Activated CD4-positive, alpha-beta T cell treated with anti-CD3 and anti-CD28 coated beads, Interleukin-2, amount 10 ng/mL, durations not matched to agents 24 days and 14 days (primary cell): ENCODE measurements at places on chromosomes 2 and 18. TPM values are rescaled to one million over a fixed set of nuclear protein-coding genes. Genes with fewer than 3 reads are reported as not detected.

DNA sequence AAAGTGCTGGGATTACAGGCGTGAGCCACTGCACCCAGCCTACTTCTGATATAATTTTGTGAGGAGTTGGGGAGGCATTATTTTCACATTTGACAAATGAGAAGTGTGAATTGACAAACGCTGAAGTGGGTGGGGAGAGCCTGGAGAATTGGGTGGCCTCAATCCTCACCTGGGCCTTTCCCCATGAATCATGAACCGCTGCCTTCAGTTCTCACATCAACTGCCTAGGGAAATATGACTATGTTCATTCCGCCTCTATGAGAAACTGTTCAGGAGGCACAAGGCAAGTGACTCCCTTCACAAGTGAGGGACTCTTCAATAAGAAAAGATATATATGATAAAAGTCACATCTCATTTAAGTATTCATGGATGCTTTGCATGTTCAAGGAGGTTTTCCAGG lies 96.6 kb upstream of the RND3 start:
- no peak overlapping the region for H3K4me3 ChIP-seq
- no peaks in the 10 kb centered on the region for H3K36me3 ChIP-seq
- H3K4me1 ChIP-seq = no peaks in the 10 kb centered on the region
- no peak for DNase-seq
- H3K27ac ChIP-seq = no peak overlapping the region

DNA sequence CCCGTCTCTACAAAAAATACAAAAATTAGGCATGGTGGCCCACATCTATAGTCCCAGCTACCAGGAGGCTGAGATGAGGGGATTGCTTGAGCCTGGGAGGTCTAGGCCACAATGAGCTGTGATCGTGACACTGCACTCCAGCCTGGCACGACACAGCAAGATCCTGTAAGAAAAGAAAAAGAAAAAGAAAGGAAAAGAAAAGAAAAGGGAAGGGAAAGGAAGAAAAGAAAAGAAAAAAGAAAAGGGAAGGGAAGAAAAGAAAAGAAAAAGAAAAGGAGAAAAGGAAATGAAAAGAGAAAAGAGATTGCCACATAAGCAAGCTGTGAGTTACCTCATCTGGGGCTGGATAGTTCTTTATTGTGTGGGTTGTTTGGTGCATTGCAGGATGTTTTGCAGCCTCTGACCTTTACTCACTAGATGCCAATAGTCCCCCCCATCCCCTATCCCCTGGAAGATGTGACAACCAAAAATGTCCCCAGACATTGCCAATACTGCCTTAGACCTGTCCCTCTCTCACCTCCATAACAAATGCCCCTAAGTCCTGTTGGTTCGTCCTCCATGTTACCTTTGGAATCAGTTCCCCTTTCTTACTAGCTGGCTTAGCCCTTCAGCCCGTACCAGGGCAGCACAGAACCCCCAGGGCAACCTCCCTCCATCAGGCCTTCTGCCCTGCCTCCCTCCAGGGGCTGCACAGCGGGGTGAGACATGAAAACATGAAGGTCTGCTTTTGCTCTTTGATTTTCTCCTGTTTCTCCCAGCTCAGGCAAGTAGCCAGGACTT lies 8.9 kb downstream of the ASPRV1 start:
- H3K4me1 ChIP-seq = peaks cover 12% of the 10 kb centered on the region
- DNase-seq = no peak
- H3K36me3 ChIP-seq = no peaks in the 10 kb centered on the region

- H3K27ac ChIP-seq = no peak overlapping the region
- DNase-seq = no peak
- no peaks in the 10 kb centered on the region for H3K4me1 ChIP-seq
- no peak overlapping the region for H3K4me3 ChIP-seq
Observed at GRCh38 chr2:71801969-71802368, 345.7 kb downstream of the CYP26B1 start.

DNA sequence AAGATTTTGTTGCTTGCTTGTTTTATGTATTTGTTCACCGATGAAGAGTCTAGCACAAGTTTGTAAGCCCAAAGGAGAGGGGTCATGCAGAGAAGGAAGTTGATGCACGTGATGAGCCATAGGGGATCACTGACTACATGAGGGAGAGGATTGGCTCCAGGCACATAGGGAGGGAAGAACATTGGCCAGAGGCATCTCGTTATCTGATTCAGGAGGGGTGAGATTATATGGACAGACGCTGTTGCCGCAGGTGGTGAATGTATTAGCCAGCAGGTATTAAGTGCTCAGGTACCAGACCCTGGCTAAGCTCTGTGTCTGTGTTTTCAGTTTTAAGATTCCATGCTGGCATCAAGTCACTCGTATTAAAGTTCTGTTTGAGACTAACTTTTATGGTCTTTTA lies 91.8 kb upstream of the CHST9 start:
- no peaks in the 10 kb centered on the region for H3K4me1 ChIP-seq
- H3K27me3 ChIP-seq = no peaks in the 10 kb centered on the region
- no peak overlapping the region for H3K4me3 ChIP-seq
- H3K27ac ChIP-seq = no peak overlapping the region
- DNase-seq = no peak
- no peaks in the 10 kb centered on the region for H3K36me3 ChIP-seq

DNA sequence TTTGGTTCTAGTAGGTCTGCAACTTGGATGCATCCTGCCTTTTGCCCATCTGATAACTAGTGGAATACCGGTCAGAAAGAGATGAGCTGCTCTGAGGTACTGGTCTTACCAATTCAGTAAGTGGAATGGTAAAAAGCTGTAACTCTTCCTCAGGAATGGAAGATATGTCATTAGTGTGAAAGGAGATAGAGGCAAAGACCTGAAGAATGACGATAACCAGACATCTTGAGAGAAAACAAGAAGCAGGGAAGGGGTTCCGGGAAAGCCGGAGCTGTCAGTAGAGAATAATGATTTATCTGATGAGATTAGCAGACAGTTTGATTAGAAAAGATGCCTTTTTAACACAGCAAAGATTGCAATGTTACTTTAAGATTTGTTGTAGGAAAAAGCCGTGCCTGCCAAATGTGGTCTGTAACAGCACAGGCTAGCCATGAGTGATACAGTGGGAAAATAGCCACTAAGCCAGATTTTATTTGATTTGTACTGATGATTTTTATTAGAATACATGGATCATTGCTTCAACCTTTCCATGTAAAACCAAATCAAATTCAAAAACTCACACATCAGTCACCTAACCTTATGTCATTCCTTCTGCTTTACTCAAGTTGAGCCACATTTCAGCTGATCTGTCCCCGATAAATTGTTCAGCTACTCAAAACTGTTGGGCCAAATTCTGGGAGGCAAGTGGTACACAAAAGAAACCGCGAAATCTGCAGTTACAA lies 110.0 kb downstream of the TCF4 start:
- H3K4me1 ChIP-seq = peaks cover 9% of the 10 kb centered on the region
- no peak for DNase-seq
- H3K27ac ChIP-seq = peak overlapping the region; percentile 67
- peaks cover 4% of the 10 kb centered on the region for H3K27me3 ChIP-seq

- no peak overlapping the region for H3K27ac ChIP-seq
- DNase-seq = peak; percentile 17
- no peaks in the 10 kb centered on the region for H3K27me3 ChIP-seq
- peaks cover 11% of the 10 kb centered on the region for H3K36me3 ChIP-seq
Observed at GRCh38 chr2:152127628-152128027, 28.8 kb upstream of the CACNB4 start.

DNA sequence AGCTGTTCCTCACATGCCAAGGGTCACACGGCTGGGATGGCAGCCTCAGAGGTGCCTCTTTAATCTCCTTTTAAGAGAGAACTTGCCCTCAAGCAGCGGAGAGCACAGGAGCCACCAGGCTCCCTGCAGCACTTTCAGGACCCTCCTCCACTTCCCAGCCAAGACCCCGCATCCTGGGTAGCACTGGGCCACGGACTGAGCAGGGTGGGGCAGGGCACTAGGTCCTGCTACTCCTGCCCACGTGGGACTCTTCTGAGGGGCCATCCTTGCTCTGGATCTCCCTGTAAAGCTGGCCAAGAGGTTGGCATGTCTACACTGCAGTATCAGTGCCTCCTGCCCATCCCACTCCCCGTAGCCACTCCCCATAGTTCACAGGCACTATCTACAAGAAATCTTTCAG lies 175.3 kb upstream of the GLI2 start:
- no peak overlapping the region for H3K4me3 ChIP-seq
- DNase-seq = no peak
- H3K27ac ChIP-seq = no peak overlapping the region
- no peaks in the 10 kb centered on the region for H3K4me1 ChIP-seq

- DNase-seq = no peak
- H3K27me3 ChIP-seq = no peaks in the 10 kb centered on the region
Observed at GRCh38 chr2:105753380-105753779, 8.7 kb downstream of the NCK2 start.

GRCh38 chr2:12109363-12110017 lies 363.1 kb downstream of the LPIN1 start:
- no peak overlapping the region for H3K4me3 ChIP-seq
- peaks cover 3% of the 10 kb centered on the region for H3K27me3 ChIP-seq
- peaks cover 27% of the 10 kb centered on the region for H3K4me1 ChIP-seq
- no peak for DNase-seq

GRCh38 chr18:40932862-40933261 lies 1022.2 kb upstream of the PIK3C3 start:
- H3K36me3 ChIP-seq = no peaks in the 10 kb centered on the region
- no peaks in the 10 kb centered on the region for H3K4me1 ChIP-seq
- DNase-seq = no peak
- no peaks in the 10 kb centered on the region for H3K27me3 ChIP-seq

DNA sequence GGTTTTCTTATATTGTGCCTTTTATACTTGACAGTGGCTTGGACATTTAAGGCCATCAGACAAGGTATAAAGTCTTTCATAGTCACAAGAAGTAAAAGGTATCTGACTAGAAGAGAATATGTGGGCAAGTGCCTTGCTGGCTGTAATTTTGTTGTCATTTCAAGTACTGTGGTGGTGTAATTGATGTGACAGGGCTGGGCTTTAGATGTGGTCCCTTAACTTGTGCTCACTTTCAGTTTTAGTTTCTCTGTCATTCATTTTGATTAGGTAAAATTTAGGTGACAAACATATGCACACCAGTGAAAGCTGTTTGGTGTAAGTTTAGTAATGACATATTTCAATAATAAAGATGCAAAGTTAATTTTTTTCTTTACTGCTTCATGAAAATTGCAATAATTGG lies 31.2 kb upstream of the TBR1 start:
- peaks cover 16% of the 10 kb centered on the region for H3K4me1 ChIP-seq
- H3K27ac ChIP-seq = no peak overlapping the region
- H3K36me3 ChIP-seq = peaks cover 14% of the 10 kb centered on the region
- peak; percentile 83 for DNase-seq

- DNase-seq = no peak
- no peaks in the 10 kb centered on the region for H3K36me3 ChIP-seq
- H3K27me3 ChIP-seq = no peaks in the 10 kb centered on the region
- no peaks in the 10 kb centered on the region for H3K4me1 ChIP-seq
- H3K27ac ChIP-seq = no peak overlapping the region
Observed at GRCh38 chr18:29002747-29003146, 825.8 kb upstream of the CDH2 start.

- H3K36me3 ChIP-seq = no peaks in the 10 kb centered on the region
- no peak overlapping the region for H3K4me3 ChIP-seq
- peaks cover 2% of the 10 kb centered on the region for H3K4me1 ChIP-seq
- no peak overlapping the region for H3K27ac ChIP-seq
Observed at GRCh38 chr18:75170916-75171315, 38.0 kb downstream of the PTGR3 start.

DNA sequence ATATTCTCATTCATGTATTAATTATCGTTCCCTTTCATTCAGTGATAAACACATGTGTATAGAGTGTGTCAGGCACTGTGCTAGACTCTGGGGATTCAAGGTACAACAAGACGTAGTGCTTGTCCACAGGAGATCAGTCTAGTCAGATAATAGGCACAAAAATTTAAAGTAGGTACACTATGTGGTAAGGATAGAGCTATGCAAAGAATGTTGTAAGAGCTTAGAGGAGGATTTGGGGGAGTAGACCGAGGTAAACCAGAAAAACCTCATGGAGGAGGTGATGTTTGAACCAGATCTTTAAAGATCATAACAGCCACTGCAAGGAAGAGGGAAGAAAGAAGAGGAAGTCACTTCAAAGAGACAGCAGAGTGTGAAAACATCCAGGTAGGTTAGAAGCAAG lies 256.9 kb upstream of the DDX18 start:
- H3K27me3 ChIP-seq = no peaks in the 10 kb centered on the region
- H3K4me1 ChIP-seq = no peaks in the 10 kb centered on the region
- DNase-seq = no peak
- H3K36me3 ChIP-seq = no peaks in the 10 kb centered on the region
- H3K27ac ChIP-seq = no peak overlapping the region
- H3K4me3 ChIP-seq = no peak overlapping the region

GRCh38 chr2:3042601-3043585 lies 334.7 kb downstream of the EIPR1 start:
- H3K36me3 ChIP-seq = no peaks in the 10 kb centered on the region
- H3K27me3 ChIP-seq = no peaks in the 10 kb centered on the region
- H3K4me1 ChIP-seq = no peaks in the 10 kb centered on the region
- no peak overlapping the region for H3K27ac ChIP-seq

DNA sequence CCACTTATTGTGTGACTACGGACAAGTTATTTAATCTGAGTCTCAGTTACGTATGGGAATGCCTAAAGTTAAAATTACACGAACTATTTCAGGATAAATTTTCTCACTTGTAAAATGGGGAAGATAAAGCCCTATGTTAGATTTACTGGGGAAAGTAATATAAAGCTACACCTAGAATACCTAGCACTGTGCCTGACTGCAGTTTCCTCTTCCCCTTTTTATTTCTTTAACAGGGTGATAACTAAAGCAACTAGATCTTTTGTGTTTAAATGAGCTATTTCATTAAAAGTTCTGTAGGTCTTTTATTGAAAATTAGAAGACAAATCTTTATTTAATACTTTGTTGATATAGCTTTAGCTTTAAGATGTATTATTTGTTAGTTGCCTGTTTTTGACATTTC lies 5.0 kb downstream of the B3GNT2 start:
- peaks cover 62% of the 10 kb centered on the region for H3K4me1 ChIP-seq
- peaks cover 18% of the 10 kb centered on the region for H3K36me3 ChIP-seq
- no peak for DNase-seq
- H3K27ac ChIP-seq = peak overlapping the region; percentile 92

GRCh38 chr2:216430811-216431530 lies 18.7 kb downstream of the SMARCAL1 start:
- no peak overlapping the region for H3K27ac ChIP-seq
- H3K4me3 ChIP-seq = no peak overlapping the region

DNA sequence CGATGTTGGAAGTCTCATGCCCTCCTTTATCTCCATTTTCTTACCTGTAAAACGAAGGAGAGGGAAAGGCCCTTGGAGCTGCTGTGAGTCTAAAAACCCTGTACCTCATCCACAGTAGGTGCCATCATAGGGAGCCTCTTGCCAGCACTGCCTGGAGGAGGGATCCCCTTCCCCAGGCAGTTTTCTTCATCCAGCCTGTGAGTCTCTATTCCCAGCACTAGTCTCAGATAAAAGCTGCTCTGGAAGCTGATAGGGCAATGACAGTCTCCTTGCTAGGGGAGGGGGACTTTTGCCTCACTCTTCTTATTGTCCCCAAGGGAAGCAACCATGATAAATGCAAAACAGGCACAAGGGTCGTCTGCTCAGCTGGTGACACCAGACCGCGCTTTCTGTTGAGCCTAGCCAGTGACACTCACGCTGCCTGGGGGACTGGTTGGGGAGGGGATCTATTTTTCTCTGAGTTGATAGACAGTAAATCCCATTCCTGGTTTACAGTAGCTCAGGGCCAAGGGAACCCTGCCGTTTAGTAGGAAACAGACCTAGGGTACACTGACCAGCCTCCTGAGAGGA lies 139.5 kb upstream of the NABP1 start:
- DNase-seq = no peak
- no peaks in the 10 kb centered on the region for H3K4me1 ChIP-seq
- H3K36me3 ChIP-seq = no peaks in the 10 kb centered on the region
- peaks cover 8% of the 10 kb centered on the region for H3K27me3 ChIP-seq

Gene FAM228A
- total RNA-seq = not detected in 2 replicates

Gene TMEM178A
- 0.14 TPM in 1 of 2 replicates, not detected in the other for total RNA-seq

Gene B3GNT7
- total RNA-seq = not detected in 2 replicates

Gene ATP9B
- 23.8 and 30.3 TPM in 2 replicates for total RNA-seq

Gene RNF25
- total RNA-seq = 23.6 and 28.8 TPM in 2 replicates

Gene FNDC4
- total RNA-seq = not detected in 2 replicates

Gene NAT8
- total RNA-seq = not detected in 2 replicates

Gene C2orf81
- 1.7 and 2.0 TPM in 2 replicates for total RNA-seq
